ENCODE measurements at places on chromosomes 3 and 15. TPM values are rescaled to one million over a fixed set of nuclear protein-coding genes. Genes with fewer than 3 reads are reported as not detected.

DNA sequence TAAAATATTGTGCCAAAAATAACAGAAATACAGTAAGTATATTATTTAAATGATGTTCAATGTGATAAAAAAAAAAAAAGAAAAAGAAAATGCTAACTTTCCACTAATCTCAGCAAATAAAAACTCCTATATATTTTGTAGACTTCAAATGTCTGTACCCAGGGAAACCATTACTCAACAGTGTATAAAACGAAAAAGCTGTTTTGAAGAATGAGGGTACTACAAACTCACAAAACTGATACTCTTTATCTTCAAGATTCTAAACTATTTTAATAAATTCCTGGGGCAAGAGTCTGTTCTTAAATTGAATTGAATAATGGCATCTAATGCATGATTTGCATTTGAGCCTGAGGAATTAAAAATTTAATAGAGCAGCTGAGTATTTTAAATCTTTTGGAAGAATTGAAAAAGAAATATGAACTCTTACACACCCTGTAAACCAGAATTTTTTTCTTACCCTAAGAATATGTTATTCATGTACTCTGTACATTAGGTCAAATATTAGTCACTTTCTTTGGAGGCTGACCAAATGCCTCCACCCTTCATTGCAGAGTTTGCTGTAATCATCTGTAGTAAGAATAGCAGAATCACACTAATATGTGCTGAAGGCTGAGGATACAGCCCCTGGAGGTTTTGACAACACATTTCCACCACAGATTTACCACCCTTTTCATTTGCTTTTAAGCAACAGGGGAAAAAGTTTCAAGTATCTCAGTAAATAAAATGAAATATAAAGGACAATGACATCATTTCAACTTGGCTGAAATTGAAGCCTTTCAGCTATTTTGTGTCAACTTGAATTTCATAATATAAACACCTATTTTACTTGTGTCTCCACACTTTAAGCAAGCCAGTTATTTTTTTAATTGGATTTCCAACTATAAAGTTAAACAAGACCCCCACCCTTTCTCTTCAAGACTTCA lies 79.7 kb downstream of the FBN1 start:
- H3K27me3 ChIP-seq = no peaks in the 10 kb centered on the region
- H3K36me3 ChIP-seq = no peaks in the 10 kb centered on the region
- no peak for DNase-seq
- no peak overlapping the region for H3K4me3 ChIP-seq
- no peak overlapping the region for H3K27ac ChIP-seq
- H3K4me1 ChIP-seq = no peaks in the 10 kb centered on the region

The SLC25A26 gene
- 10.6 TPM for total RNA-seq

- no peak overlapping the region for H3K27ac ChIP-seq
- H3K4me3 ChIP-seq = no peak overlapping the region
- no peak for DNase-seq
- no peaks in the 10 kb centered on the region for H3K4me1 ChIP-seq
These were observed 44.2 kb downstream of the ZMAT3 start for GRCh38 chr3:179027326-179027900.

- no peaks in the 10 kb centered on the region for H3K36me3 ChIP-seq
- H3K4me1 ChIP-seq = peaks cover 12% of the 10 kb centered on the region
- no peaks in the 10 kb centered on the region for H3K27me3 ChIP-seq
These were observed 54.8 kb downstream of the CCDC54 start for GRCh38 chr3:107432013-107432515.

The CYP1A1 gene
- total RNA-seq = not detected

GRCh38 chr3:182803596-182803995 lies 10.3 kb downstream of the ATP11B start:
- DNase-seq = no peak
- H3K27ac ChIP-seq = no peak overlapping the region
- H3K4me1 ChIP-seq = peaks cover 5% of the 10 kb centered on the region
- H3K27me3 ChIP-seq = no peaks in the 10 kb centered on the region
- no peaks in the 10 kb centered on the region for H3K36me3 ChIP-seq
- H3K4me3 ChIP-seq = no peak overlapping the region

The RASGRF1 gene
- 0.37 TPM for total RNA-seq

GRCh38 chr3:79380581-79380980 lies 387.2 kb downstream of the ROBO1 start:
- no peaks in the 10 kb centered on the region for H3K27me3 ChIP-seq
- H3K36me3 ChIP-seq = no peaks in the 10 kb centered on the region
- DNase-seq = no peak
- H3K4me3 ChIP-seq = no peak overlapping the region

DNA sequence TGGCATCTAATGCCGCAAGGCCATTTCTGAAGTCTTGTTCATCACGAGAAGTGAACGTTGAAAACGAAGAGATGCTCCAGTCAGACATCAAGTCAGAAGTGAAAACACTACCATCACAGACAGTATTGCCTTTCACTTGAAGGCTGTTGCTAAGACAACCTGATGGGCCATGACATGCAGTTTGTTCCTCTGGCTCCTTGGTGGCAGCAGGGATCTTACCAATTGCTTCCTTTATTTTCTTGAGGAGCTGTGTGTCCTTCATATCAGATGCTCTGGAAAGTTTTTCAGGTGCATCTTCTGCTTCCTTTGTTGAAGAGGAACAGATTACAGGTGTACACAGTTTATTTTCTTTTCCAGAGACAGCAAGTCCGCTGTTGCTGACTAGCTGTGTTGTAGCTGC lies 30.7 kb upstream of the MYLK start:
- H3K27ac ChIP-seq = no peak overlapping the region
- no peaks in the 10 kb centered on the region for H3K27me3 ChIP-seq
- no peak for DNase-seq
- no peaks in the 10 kb centered on the region for H3K36me3 ChIP-seq
- H3K4me1 ChIP-seq = no peaks in the 10 kb centered on the region

The SPRED1 gene
- 7.9 TPM for total RNA-seq

The KLF15 gene
- total RNA-seq = 26.5 TPM

DNA sequence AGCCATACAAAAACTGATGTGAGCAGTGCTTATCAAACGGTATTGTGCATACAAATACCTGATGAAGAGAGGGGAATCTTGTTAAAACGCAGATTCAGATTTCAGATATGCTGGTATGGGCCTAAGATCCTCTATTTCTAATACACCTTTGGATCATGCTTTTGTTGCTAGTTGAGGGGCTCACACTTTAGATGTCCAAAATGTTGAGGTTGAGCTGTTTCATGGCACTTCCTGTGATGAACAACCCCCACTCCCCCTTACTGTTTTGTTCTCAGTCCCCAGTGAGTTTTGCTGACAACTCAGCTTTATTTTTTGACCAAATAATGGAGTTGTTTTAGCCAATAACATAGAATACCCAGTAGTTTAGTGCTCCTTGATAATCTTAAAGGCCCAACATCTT lies 53.2 kb downstream of the ROBO2 start:
- H3K27me3 ChIP-seq = no peaks in the 10 kb centered on the region
- no peak overlapping the region for H3K27ac ChIP-seq
- no peak for DNase-seq
- H3K4me3 ChIP-seq = no peak overlapping the region
- no peaks in the 10 kb centered on the region for H3K4me1 ChIP-seq

DNA sequence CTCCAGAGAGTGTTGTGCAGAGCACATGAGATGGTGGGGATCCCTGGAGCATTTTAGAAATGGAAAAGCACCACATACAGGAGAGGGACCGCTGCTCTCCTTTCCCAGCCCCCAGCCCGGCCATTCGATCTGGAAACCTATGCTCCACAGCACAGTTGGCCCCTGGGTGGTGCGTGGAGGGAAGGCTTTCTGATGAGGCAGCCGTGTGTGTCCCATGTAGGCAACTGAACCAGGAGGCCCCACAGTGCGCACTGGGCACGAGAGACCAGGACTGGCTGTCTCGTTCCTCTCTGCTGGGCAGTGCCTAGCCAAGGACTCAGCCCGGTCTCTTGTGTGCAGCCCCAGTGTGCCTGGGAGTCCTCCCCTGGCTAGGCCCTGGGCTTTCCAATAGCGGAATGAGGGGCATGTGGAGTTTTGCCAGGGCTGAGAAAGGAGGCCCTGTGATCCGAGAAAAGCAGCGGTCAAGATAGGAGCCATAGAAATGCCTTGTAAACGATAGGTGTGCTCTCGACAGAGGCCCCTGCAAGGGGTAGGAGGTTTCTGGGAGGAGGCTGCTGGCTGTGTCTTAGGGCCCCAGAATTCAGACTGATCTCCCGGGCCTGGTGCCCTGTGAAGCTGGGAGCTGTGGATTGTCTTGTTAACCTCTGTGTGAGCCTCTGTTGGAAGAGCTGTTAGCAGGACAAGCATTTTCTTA lies 39.0 kb downstream of the CHDH start:
- H3K36me3 ChIP-seq = no peaks in the 10 kb centered on the region
- DNase-seq = no peak
- H3K4me3 ChIP-seq = no peak overlapping the region

DNA sequence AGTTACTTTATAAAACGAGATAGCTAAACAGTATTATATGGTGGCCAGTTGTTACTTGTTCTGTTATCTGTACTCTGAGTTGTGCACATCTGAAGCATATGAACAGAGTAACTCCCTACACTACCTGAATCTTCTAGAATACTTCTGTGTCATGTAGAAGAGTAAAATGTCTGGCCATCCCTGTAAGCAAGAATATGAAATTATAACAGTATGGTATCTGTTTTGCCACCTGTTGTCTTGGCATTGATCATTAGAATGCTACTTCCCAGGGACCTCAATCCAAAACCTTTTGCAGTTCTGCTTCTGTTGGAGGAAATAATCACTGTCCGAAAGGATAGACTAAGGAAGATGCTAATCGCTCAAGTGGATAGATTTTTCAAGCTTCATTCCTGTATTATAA lies 1.9 kb downstream of the TEX9 start:
- H3K27me3 ChIP-seq = no peaks in the 10 kb centered on the region
- H3K27ac ChIP-seq = no peak overlapping the region
- H3K4me1 ChIP-seq = no peaks in the 10 kb centered on the region
- H3K36me3 ChIP-seq = no peaks in the 10 kb centered on the region
- H3K4me3 ChIP-seq = no peak overlapping the region

DNA sequence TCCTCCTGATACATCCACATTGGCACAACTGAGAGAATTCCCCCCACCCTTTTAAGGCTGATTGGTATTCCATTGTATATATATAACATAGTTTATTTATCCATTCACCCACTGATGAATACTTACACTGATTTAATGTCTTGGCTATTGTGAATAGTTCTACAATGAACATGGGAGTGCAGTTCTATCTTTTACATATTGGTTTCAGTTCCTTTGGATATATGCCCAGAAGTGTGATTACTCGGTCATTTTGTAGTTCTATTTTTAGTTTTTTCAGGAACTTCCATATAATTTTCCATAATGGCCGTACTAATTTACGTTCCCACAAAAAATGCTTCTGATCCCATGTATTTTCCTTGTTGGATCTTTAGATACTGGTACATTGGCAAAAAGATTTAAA lies 135.3 kb downstream of the FMN1 start:
- H3K27ac ChIP-seq = no peak overlapping the region
- no peak for DNase-seq
- no peak overlapping the region for H3K4me3 ChIP-seq
- H3K36me3 ChIP-seq = no peaks in the 10 kb centered on the region
- H3K4me1 ChIP-seq = no peaks in the 10 kb centered on the region

Data from pancreas (tissue), 10 donors.